ENCODE measurements at places on chromosomes 4 and X. TPM values are rescaled to one million over a fixed set of nuclear protein-coding genes. Genes with fewer than 3 reads are reported as not detected.

The SSX3 gene
- not detected for total RNA-seq

The ENPEP gene
- 0.78 TPM for total RNA-seq

The DOK7 gene
- total RNA-seq: 7.0 TPM

The AKAP14 gene
- total RNA-seq: not detected

The SRPK3 gene
- total RNA-seq: not detected

The GPC4 gene
- total RNA-seq: 11.2 TPM

The KIF4A gene
- not detected for total RNA-seq

The CYSLTR1 gene
- total RNA-seq: 4.9 TPM

The ZNF182 gene
- 5.4 TPM for total RNA-seq

The RRH gene
- total RNA-seq: not detected

The MAGEB6B gene
- total RNA-seq: not detected

DNA sequence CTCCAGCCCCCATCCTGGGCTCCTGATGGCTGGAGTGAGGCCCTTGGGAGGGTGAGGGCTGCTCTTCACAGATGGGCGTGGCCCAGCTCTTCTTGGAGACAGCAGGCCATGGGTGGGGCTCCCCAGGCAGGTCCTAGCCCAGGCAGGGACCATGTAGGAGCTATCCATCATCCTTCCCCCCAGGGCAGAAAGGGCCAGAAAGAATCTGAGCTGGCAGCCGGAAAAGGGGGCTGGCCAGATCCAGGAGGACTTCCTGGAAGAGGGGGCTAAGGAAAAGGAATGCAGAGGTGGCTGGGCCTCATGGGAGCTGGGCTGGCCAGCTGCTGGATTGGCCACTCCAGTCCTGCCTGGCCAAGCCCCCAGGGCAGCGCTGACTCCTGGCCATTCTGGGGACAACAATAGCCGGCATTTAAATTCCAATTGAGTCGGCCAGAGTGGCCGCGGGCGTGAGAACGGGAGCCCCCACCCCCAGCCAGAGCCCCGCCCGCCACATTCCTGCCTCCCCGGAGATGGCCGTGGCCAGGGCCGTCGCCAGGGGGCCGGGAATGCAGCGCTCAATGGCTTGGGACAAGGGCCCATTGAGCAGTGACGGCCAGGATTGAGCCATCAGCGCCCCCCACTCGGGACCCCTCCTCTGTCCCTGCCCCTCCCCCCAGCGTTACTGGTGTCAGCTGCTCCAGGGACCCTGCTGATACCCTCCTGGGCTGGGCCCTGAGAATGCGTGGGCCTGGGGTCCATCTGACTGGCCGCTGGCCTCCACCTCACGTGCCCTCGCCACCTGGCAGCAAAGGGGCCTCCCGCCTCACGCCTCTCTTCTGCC lies 15.1 kb upstream of the FGFR3 start:
- no peak overlapping the region for H3K4me3 ChIP-seq
- H3K27ac ChIP-seq: peak overlapping the region; percentile 93
- H3K4me1 ChIP-seq: peaks cover 67% of the 10 kb centered on the region
- peak; percentile 72 for DNase-seq

GRCh38 chr4:95358421-95358820 lies 190.4 kb downstream of the UNC5C start:
- H3K36me3 ChIP-seq: no peaks in the 10 kb centered on the region
- no peaks in the 10 kb centered on the region for H3K4me1 ChIP-seq
- no peak overlapping the region for H3K27ac ChIP-seq
- no peak for DNase-seq
- H3K27me3 ChIP-seq: no peaks in the 10 kb centered on the region

DNA sequence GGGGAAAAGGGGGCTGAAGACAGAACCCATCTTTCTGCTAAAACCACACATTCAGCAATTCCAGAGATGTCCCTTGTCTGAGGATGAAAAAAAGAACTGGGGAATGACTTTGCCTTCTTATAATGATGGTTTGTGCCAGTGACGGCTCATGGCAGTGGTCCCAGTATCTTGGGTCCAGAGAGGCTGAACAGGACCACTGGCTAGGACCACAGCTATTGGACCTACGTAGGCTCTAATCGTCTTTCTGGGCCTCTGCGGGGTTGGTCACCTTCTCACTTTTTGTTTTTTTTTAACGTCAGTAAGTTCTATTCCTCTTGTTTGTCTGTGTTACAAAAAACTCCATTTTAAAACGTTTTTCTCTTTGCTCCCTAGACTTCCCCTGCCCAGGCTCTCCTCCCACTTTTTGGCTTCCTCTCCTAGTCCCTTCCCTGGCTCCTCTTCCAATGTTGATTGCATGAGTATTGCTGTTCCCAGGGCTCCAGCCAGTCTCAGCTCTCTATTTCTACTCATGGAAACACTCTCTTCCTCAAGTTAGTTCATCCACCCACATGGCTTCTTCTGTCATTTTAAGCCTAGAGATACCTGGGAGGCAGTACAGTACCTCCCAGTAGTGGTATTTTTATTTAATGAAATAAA lies 52.6 kb upstream of the STX18 start:
- DNase-seq: no peak
- H3K27me3 ChIP-seq: no peaks in the 10 kb centered on the region
- no peaks in the 10 kb centered on the region for H3K36me3 ChIP-seq

DNA sequence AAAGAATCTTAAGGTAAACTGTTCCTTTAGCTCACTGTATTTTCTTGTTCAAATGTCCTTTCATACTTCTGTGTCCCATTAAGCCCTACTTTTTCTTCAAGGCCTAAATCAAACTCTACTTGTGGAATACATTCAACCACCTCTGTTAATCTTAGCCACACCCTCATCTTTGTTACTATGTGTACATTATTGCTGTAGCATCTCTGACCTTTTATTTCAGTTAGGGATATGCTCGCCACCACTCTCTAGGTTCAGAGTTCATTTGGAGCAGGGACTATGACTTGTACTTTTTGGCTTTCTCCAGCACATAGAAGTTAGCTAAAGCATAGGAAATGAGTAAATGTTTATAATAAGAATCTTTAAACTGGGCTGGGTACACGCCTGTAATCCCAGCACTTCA lies 6.8 kb upstream of the PNPLA4 start:
- H3K36me3 ChIP-seq: no peaks in the 10 kb centered on the region
- no peaks in the 10 kb centered on the region for H3K4me1 ChIP-seq
- H3K27ac ChIP-seq: no peak overlapping the region
- no peak for DNase-seq
- H3K27me3 ChIP-seq: no peaks in the 10 kb centered on the region

GRCh38 chrX:116417214-116417613 lies 19.2 kb upstream of the SLC6A14 start:
- H3K27ac ChIP-seq: no peak overlapping the region
- no peaks in the 10 kb centered on the region for H3K27me3 ChIP-seq
- H3K36me3 ChIP-seq: no peaks in the 10 kb centered on the region
- H3K4me1 ChIP-seq: no peaks in the 10 kb centered on the region
- no peak overlapping the region for H3K4me3 ChIP-seq

- no peak overlapping the region for H3K4me3 ChIP-seq
- H3K27me3 ChIP-seq: no peaks in the 10 kb centered on the region
- H3K4me1 ChIP-seq: no peaks in the 10 kb centered on the region
- no peaks in the 10 kb centered on the region for H3K36me3 ChIP-seq
- no peak for DNase-seq
These were observed 53.7 kb upstream of the MYOZ2 start for GRCh38 chr4:119081943-119082342.

GRCh38 chr4:32102896-32103295 lies 1382.7 kb downstream of the PCDH7 start:
- no peaks in the 10 kb centered on the region for H3K27me3 ChIP-seq
- no peaks in the 10 kb centered on the region for H3K36me3 ChIP-seq
- no peak overlapping the region for H3K4me3 ChIP-seq

DNA sequence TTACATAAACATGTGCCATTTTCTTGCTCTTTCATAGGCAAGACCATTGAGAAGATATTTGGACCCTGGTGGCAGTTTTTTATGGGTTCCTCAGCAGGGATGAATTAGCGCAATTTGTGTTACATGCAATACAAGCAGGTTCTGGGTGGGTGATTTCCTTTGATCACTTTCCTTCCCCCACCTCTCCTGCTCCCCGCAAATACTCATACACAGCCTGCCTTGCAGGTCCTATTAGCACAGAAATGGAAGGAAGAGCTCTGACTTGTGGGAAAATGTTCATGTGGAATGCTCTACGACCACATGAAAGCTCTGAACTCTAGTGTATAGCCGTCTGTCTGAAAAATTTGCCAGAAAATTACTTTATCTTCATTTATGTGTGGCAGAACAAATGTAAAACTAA lies 361.0 kb upstream of the FAT1 start:
- no peak overlapping the region for H3K4me3 ChIP-seq
- DNase-seq: no peak
- no peak overlapping the region for H3K27ac ChIP-seq
- no peaks in the 10 kb centered on the region for H3K27me3 ChIP-seq
- no peaks in the 10 kb centered on the region for H3K36me3 ChIP-seq

GRCh38 chr4:3797831-3798790 lies 31.9 kb downstream of the ADRA2C start:
- DNase-seq: no peak
- H3K4me3 ChIP-seq: no peak overlapping the region
- no peaks in the 10 kb centered on the region for H3K36me3 ChIP-seq
- no peak overlapping the region for H3K27ac ChIP-seq
- no peaks in the 10 kb centered on the region for H3K27me3 ChIP-seq
- H3K4me1 ChIP-seq: no peaks in the 10 kb centered on the region

DNA sequence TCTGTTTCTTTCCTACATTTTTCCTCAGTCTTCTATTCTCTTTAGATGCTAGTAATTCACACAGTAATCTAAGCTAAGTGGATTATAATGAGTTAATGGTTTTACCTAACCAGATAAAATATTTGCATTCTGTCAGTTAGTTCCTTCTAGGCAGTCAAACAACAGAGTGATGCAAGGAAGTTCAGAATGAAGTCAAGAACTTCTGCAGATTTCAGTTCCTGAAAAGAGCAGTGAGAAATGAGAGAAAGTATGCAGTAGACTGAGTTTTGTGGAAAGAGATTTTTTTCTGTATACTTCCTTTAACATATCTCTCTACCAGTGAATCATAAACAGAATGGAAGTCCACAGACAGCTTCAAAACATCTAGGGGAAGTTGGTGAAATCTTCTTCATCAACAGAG lies 774.0 kb upstream of the POU3F4 start:
- no peaks in the 10 kb centered on the region for H3K4me1 ChIP-seq
- H3K27me3 ChIP-seq: no peaks in the 10 kb centered on the region
- H3K4me3 ChIP-seq: no peak overlapping the region
- no peak for DNase-seq

DNA sequence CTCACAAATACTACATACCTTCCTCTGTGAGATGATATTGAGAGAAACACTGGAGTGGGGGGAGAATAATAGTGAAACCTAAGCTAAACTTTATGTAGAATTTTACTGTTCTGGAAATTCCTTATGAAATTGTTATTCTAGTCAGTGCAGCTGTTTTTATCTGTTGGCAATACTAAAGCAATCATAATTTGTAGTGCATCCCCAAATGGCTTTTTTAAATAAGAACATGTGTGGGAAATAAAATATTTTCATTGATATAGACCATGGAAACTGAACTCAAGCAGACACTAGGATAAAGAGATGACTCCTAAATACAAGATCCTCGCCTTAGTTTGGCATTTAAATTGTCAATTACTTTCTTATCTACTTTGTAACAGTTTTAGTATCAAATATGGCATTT lies 51.1 kb downstream of the SEC24D start:
- H3K4me3 ChIP-seq: no peak overlapping the region
- H3K27ac ChIP-seq: no peak overlapping the region
- H3K4me1 ChIP-seq: peaks cover 20% of the 10 kb centered on the region

DNA sequence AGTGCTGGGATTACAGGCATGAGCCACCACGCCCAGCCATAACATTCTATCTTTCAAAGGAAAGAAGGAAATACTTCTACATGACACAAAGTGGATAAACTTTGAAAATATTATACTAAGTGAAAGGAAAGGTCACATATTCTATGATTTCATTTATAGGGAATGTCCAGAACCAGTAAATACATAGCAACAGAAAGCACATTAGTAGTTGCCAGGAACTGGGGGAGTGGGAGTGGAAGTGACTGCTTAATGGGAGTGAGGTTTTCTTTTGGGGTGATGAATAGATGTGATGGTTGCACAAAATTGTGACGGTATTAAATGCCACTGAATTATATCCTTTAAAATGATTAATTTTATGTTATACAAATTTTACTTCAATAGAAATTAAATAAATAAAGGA lies 95.7 kb upstream of the IL15 start:
- H3K36me3 ChIP-seq: no peaks in the 10 kb centered on the region
- H3K4me1 ChIP-seq: no peaks in the 10 kb centered on the region
- H3K27ac ChIP-seq: no peak overlapping the region
- H3K27me3 ChIP-seq: no peaks in the 10 kb centered on the region
- no peak overlapping the region for H3K4me3 ChIP-seq

GRCh38 chrX:153351981-153352380 lies 18.0 kb downstream of the ZNF275 start:
- H3K27me3 ChIP-seq: no peaks in the 10 kb centered on the region
- no peaks in the 10 kb centered on the region for H3K36me3 ChIP-seq
- H3K27ac ChIP-seq: no peak overlapping the region
- DNase-seq: no peak
- no peaks in the 10 kb centered on the region for H3K4me1 ChIP-seq
- no peak overlapping the region for H3K4me3 ChIP-seq

- no peak overlapping the region for H3K27ac ChIP-seq
- H3K4me3 ChIP-seq: no peak overlapping the region
- no peaks in the 10 kb centered on the region for H3K36me3 ChIP-seq
- H3K27me3 ChIP-seq: no peaks in the 10 kb centered on the region
These were observed 375.4 kb upstream of the PITX2 start for GRCh38 chr4:110998320-110998719.

- no peak overlapping the region for H3K4me3 ChIP-seq
- no peak overlapping the region for H3K27ac ChIP-seq
- H3K36me3 ChIP-seq: no peaks in the 10 kb centered on the region
- no peaks in the 10 kb centered on the region for H3K27me3 ChIP-seq
- no peak for DNase-seq
- no peaks in the 10 kb centered on the region for H3K4me1 ChIP-seq
These were observed 314.5 kb upstream of the HS3ST1 start for GRCh38 chr4:11743236-11743635.

GRCh38 chr4:127624173-127624572 lies 8.6 kb upstream of the INTU start:
- H3K27ac ChIP-seq: no peak overlapping the region
- H3K27me3 ChIP-seq: no peaks in the 10 kb centered on the region
- H3K4me3 ChIP-seq: no peak overlapping the region
- H3K4me1 ChIP-seq: peaks cover 12% of the 10 kb centered on the region

DNA sequence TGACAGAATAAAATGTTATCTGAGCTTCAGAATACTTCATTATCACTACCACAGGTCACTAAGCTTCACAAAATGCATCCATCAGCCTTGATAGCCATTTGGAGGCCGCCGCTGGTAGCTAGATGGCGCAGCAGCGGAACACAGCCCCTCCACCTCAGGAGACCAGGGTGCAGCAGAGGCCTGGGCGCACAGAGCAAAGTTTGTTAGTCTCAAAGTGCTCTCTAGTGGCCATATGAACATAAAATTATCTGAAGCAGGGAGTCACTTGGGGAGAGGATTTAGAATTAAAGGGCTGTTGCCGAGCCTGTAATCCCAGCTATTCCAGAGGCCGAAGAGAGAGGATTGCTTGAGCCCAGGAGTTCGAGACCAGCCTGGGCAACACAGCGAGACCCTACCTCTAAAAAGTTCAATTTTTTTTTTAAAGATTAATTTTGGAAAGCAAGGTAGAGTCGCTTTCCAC lies 8.1 kb upstream of the DCTD start:
- no peak overlapping the region for H3K27ac ChIP-seq
- no peaks in the 10 kb centered on the region for H3K27me3 ChIP-seq
- peak; percentile 80 for DNase-seq
- H3K36me3 ChIP-seq: no peaks in the 10 kb centered on the region
- H3K4me3 ChIP-seq: no peak overlapping the region
- peaks cover 16% of the 10 kb centered on the region for H3K4me1 ChIP-seq

All from body of pancreas (tissue), 4 donors.